ENCODE measurements at places on chromosomes 16 and 17.

GRCh38 chr16:1940273-1941161 is 2.5 kb downstream of the MSRB1 start:
- no peak for DNase-seq

DNA sequence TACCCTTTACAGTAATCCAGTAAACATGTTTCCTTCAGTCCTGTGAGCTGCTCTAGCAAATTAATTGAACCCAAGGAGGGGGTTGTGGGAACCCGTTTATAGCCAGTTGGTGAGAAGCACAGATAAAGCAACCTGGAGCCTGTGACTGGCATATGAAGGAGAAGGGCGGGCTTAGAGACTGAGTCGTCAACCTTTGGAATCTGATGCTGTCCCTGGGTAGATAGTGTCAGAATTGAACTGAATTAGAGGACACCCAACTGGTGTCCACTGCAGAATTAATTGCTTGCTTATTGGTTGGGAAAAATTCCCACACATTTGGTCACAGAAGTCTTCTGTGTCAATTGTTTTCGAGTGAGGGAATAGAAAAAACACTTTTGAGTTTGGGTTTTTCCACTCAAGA is 12.8 kb upstream of the RSKR start:
- no peak for DNase-seq

DNA sequence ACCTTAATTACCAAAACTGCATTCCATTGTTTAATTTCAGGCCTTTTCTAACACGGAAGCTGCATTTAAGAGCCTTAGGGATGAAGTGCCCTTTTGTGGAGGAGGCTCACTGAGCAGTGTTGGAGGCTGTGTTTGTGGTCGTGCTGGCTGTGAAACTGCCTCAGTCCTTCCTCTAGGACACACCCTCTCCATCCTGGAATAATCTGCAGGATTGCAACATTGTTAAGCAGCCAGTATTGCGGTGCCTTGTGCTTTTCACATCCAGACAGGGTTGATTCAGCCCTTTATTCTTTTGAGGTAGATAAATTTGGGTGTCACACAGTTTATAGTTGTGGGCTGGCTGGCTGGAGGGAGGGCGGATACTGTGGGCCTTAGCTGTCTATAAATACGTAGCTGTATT is 141.6 kb downstream of the CDRT15L2 start:
- no peak for DNase-seq

DNA sequence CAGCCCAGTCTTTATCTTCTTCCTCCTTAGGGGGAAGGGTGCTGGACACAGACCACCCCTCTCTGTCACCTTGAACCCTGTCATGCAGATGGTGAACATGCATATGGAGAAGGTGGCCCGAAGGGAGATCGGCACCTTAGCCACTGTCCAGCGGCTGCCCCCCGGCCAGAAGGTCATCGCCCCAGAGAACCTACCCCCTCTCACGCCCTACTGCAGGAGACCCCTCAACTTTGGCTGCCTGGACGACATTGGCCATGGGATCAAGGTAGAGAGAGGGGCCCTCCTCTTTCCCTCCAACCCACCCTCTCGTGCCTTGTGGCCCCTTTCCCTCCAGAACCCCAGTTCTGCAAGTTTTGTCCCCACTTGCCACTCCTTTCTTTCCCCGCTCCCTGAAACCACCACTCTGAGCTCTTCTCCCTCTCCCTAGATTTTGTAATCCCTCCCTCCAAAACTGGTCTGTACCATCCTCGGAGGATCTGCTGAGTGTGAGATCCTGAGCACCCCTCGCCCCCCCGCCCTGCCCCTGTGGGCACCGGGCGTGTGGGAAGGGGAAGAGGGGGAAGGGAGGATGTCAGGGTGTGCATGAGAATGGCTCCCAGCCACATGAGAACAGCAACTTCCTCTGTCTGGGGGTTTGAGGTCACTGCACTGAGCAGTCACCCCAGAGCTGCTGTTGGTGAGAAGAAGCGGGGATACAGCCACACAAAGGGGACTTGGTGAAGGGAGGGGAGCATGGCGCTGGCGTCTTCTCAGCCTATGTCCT is 7.3 kb downstream of the ABI3 start:
- DNase-seq, result no peak

DNA sequence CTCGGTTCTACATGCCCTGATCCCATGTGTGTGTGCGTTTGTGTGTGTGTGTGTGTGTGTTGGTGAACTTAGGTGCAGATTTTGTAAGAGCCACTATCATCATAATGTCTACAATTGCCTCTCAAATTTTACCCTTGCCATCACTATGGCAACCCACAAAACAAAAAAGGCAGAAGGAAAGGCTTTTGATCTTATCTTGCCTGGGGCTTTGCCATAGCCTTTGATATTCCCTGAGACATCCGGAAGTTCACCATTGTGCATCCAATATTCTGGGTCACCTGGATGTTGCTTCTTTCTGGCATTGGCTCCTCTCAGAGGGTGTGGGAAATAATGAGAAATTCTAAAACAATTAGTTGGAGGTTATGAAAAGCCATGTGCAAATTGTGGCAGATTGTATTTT is 114.7 kb downstream of the HAPSTR1 start:
- no peak for DNase-seq

DNA sequence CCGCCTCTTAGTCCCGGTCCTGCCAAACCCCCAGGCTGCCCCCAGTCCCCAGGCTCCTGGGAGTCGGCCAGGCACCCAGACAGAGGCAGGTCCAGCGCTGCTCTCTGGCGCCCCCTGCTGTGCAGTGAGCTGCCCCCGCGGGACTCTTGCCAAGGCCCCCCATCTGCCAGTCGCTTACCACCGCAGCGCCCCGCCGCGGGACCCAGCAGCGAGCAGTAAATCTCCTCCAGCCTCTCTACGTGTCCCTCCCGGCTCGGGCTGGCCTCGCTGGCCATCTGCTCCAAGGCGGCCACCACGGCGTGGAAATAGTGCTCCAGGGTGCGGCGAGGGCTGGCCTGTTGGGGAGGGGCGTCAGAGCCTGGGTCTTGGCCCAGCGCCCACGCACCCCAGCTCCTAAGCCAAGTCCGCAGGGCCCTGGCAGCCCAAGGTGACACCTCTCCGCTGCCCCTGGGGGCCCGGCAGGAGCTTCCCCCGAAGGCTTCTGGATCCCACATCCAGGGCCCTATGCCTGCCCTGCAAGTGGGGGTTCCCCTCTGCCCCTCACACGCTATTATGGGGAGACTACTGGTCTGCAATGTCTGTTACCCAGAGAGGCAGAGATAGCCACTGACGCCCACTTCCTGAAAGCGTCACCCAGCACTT is 33.7 kb upstream of the MFSD6L start:
- DNase-seq, result no peak

- peak; percentile 84 for DNase-seq
These were observed 84.9 kb upstream of the CDC42EP4 start for GRCh38 chr17:73396431-73397277.

DNA sequence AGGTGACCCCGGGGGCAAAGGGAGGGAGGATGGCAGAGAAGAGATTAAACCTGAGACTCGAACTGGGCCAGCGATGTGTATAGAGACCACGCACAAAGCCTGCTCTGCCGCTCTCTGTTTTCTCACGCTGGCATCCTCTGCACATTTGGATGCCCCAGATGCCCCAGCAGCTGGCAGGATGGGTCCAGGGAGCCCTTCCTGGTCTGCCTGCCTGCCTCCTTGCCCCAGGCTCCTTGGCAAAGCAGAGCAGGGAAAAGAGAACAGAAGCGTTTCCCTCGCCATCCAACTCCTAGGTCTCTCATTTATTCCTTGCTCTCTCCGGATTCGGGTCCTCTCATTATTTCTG is 5.2 kb upstream of the PIPOX start:
- DNase-seq, result no peak

DNA sequence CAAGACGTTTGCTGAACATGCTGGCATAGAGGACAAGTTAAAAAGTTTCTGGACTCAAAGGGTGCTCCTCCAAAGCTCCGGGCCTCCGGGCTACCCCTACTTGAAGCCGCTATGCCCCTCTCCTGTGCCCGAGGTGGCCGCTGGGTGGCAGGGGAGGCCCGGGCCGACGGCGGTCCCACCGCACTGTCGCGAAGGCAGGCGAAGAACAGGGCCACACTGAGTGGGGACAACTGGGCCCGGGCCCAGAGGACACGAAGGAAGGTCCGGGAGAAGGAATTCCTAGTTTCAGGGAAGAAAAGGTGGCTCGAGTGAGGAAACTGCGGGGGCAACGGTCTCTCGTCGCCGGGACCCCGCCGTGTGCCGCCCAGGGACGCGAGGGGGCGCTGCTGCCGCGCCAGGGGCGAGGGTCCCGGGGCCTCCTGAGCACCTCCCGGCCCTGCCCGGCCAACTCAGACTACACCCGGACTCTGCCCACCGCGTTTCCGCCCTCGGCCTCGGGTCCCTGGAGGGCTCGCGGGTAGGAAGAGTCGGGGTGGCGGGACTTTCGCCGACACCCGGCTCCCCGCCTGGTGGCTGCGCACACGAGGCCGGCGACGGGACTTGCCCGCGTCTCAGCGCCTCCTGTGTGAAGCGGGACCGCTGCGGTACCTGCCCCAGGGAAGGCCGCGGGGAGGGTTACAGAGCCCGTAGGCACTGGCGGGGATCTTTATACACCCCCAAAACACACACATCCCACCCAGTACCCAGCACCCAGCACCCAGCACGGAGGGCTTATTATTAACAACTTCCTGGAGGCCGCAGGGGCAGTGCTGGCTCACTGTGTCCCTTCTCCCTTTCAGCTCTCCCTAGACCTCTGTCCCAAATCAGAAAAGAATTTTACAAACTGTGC is 772 bp upstream of the CHCT1 start:
- DNase-seq, result no peak

- DNase-seq, result no peak
These were observed 363.9 kb downstream of the SEC14L1 start for GRCh38 chr17:77504652-77505155.
